HuH-7.5 (cell line): ENCODE measurements at places on chromosomes 6 and 20.
A peak's percentile ranks its signal among the peaks of the same experiment; 100 is the strongest.

GRCh38 chr6:137487869-137488149, 6.4 kb downstream of the OLIG3 start:
- DNase-seq: no peak

DNA sequence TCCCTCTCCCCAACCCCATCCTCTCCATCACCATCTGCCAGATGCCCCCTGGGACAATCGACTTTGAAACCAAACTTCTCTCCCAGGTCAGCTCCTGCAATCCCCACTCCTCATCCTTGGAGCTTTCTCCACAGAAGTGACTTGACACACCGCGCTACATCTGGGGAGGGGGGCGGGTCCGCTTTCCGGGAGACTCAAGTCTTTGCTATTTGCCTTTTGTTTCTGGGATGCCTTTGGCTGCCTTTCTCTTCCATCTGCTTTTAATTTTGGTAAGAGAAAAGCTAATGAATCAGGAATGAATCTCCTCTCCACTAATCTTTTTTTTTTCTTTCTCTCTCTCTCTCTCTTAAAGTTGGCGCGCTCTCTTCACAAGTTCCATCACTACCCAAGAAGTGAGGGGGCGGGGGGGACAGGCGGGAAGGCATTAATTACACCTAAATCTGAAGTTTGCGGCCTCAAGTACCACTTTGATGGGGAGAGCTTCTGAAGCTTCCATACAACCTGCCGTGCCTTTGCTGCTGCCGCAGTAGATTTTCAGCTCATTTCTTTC, 664 bp upstream of the TPBG start:
- no peak for DNase-seq

DNA sequence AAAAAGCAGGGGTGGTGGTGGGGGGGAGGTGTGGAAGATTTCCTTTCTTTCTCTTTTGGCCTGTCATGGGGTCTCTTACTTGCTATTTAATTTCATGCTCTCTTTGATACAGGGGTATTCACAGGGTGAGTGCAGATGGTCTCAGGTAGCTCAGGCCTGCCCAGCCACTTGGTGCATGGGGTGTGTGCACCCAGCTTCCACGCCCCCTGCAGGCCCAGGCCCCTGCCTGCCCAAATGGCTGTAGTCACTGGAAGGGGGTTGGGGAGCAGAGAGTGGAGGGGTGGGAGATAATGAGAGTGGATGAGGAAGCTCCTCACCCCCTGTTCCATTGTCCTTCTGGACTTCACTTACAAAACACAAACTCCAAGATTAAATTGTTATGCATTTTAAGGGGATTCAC, 133.6 kb upstream of the SGK1 start:
- no peak for DNase-seq

- no peak for DNase-seq
Observed at GRCh38 chr6:156150391-156150790, 626.8 kb upstream of the ARID1B start.

DNA sequence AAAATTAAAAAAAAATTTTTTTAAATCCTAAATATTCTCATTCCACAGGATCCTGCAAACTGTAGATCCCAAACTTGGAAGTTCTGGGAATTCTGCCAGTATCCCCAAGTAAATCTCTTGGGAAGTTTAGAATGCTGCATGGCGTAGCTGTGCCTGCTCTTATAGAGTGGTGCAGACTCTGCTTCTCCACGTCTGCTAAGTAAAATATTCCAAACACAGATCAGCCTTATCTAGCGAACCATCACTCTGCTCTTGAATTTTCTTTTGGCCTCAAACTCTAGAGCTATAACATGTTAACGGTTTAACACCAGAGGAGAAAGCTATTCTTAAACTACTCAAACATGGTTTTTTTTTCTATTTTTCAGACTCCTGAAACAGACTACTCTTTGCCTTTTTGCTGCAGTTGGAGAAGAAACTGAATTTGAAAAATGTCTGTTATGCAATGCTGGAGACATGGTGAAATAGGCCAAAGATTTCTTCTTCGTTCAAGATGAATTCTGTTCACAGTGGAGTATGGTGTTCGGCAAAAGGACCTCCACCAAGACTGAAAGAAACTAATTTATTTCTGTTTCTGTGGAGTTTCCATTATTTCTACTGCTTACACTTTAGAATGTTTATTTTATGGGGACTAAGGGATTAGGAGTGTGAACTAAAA, 138.5 kb upstream of the AKAP12 start:
- DNase-seq: no peak

DNA sequence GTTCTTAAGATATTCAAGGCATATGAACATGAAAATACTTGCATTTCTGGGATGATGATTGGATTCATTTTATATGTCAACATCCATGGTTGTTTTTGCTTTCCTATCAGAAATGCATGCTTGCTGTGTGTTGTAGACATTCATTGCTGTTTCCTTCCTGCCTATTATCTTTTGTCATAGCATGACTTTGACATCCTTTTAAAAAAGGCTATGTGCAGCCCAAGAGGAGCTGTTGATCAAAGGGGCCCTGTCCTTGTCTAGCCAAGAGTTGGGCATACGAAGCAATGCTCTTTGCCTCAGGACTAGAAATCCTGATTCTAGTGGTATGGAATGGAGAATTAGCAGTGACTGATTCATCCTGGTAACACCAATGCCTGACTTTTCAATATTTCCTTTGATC, 143.1 kb downstream of the RNF144B start:
- no peak for DNase-seq

DNA sequence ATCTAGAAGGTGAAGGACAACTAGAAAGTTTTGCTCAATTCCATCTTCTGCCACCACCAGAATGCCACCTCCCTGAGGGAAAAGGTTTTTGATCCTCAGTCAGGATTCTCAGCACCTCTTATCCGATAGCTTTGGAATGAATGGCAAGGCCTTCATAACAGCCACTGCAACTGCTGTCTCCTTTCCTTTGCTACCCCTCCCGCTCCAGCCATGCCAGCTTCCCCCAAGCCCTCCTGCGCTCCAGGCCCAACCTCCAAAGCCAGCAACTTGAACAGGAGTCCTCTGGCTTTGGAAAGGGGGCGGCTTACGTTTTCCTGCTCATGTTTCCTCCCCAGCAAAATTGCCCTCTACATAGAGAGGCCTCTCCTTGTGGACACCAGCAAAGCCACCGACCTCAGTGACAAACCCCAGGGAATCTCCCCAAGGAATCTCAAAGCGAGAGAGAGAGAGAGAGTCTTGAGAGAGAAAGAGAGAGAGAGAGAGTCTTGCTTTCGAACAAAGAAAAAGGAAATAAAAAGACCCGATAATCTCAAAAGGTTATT, 420 bp upstream of the BTN2A1 start:
- DNase-seq: no peak

- DNase-seq: no peak
Observed at GRCh38 chr6:75273009-75273408, 11.6 kb downstream of the TMEM30A start.

DNA sequence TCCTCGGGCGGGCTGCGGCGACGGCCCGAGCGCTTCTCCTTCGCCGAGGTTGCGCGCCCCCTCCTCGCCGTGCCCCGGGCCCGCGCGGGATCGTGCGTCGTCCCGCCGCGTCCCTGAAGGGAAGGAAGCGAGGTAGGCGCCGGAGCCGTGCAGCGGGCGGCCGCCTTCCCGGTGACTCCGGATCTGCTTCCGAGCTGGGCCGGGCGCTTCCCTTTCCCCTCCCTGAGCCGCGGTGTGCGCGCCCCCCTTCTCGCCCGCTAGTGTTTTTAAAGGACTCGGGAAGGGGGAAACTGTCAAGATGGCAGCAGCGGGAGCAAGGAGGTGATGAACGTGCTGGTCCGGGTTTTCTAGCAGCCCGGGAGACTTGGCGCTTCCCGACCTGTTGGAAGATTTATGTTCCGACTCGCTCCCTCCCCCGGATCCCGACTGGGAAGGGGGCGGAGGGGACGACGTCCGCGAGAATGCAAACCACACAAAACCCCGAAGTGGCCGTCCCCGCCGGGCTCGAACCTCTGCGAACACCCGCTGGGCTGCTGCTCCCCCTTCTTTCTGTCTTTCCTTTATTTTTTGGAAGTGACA, 744 bp upstream of the FOXO3 start:
- peak; percentile 52 for DNase-seq

- no peak for DNase-seq
Observed at GRCh38 chr6:36953931-36954261, 642 bp upstream of the PI16 start.

GRCh38 chr6:13918686-13919250, 6.0 kb upstream of the RNF182 start:
- DNase-seq: no peak

DNA sequence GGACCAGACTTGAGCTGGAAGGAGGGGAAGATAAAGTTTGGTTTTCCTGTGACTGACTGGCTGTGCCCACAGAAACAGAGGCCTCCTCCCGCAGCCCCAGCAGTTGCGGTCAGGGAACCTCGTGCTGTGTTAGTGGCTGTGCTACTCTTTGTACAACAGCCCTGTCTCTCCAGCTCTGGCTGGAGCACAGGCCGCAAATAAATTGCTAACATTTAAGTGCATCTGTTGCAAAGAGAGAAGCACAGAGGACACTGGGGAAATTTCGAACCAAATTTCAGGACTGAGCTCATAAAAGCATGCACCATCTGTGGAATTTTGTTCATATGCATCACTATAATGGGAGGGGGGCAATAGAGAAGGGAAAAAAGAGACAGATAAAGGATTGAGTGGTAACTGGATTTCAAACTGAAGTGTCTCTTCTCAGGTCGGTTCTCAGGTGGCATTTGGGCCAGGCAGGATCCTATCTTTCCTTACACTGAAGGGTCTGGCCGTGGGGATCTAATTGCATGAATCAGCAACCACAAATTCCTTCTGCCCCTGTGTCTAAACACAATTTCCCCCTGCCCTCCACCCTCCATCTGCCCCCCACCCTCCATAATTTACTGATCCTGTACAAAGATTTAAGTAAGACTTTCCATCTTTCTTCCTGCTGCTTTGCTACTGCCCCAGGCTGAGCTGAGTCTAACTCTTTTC, 88.9 kb upstream of the ATXN1 start:
- no peak for DNase-seq

GRCh38 chr6:48641544-48641943, 530.5 kb upstream of the PTCHD4 start:
- DNase-seq: no peak

DNA sequence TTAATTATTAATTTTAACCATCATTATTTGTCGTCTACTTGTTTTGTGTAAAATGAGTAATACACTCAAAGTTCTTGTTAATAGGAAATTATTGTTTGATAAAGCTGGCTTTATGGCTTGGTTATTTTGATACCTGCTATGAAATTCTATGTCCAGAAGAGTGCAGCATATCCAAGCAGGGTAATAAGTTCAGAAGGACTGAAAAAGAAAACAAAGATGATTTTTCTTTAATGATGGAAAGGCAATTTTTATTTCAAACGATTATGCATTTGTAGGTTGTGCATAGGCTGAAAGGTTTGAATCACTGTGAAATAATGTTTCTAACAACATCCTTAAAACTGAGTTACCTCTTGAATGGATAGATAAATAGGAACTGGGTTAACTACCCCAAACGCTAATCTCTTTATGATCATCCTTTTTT, 1.4 kb upstream of the MAN1A1 start:
- peak; percentile 25 for DNase-seq

DNA sequence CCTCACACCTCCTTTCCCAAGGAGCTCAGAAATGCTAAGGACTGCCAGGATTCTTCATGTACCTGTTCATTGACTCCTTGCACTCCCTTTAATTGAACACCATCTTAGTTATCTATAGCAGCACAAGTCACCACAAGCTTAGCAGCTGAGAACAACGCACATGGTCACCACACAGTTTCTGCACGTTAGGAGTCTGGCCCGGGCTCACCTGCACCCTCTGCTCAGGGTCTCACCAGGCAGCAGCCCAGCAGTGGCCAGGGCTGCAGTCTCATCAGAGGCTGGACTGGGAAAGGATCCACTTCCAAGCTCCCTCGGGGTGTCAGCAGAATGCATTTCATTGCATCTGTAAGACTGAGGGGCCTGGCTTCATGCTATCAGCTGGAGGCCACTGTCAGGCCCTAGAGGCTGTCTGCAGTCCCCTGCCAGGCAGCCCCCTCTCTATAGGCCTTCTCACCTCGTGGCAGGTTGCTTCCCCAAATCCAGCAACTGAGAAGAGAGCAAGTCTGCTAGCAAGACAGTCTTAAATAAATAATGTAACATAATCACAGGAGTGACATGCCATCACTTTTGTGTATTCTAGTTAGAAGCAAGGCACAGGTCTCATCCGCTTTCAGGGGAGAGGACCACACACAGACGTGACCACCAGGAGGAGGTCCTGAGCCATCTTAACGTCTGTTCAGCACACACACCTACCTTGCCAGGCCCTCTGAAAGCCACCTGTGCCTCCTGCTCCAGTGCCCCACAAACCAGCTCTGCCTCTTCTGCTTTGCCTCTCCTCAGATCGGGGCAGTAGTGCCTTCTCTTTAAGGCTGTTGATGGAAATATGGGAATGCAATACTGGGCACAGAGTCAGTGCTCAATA, 165.2 kb upstream of the CST7 start:
- peak; percentile 42 for DNase-seq

DNA sequence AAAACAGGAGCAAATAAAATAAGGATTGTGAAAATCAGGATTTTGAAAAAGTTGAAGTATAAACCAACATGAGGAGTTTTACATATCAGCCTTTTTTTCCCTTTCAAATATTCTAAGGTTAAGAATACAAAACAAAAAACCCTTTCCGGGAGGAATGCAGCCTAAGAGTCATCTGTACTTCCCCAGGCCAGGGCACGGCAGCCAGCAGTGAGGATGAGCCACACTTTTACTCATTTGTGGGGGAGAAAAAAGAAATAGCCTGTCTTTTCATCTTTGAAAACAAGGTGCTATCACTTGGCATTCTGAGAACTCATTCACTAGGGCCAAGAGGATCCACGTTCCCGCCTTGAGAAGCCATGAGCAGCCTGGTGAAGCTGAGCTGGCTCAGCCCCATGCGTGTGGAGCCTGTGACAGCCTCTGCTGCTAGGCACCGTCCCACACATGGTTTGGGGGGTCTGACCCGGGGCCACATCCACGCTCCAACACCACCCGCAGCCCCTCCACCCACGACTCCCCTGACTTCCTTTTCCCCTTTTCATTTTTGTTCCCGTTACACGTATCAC, 11.2 kb downstream of the SLC22A1 start:
- DNase-seq: no peak

DNA sequence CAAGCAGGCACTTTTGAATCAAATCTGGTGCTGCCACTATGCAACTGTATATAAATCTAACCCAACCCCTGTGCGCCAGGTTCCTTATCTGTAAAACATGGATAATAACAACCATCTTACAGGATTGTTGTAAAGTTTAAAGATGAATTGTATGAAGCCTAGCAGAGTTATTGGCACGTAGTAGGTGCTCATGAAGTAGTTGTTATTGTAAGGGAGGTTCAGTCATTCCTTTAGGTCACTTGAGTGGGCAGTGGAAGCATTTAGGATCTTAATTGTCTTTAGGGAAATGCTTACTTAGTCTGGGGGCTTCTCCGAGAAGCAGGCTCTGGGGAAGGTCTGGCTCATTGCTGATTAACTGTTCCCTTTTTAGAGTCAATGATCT, 29.8 kb upstream of the PKIG start:
- no peak for DNase-seq

DNA sequence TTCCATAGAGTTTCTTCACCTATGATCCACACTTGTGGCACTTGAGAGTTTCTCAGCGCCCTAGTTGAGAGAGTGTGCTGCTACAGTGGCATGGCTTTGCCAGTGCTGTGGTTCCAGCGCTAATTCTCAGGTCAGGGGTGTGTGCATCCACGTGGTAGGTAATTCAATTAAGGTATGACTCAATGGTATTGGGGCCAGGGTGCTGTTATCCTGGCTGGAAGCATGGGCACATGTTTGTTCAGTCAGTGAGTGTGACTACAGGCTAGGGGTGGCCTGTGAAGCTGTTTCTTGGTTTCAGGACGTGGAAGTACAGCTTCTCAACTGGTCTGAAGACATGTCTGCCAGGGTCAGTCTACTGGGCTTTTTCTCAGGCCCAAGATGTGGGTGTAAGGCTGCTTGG, 3.0 kb upstream of the SEMG2 start:
- no peak for DNase-seq
